ENCODE measurements at places on chromosomes 7 and 10.
A peak's percentile ranks its signal among the peaks of the same experiment; 100 is the strongest.

GRCh38 chr7:48390388-48391327 is 219.4 kb downstream of the ABCA13 start:
- no peak for DNase-seq

DNA sequence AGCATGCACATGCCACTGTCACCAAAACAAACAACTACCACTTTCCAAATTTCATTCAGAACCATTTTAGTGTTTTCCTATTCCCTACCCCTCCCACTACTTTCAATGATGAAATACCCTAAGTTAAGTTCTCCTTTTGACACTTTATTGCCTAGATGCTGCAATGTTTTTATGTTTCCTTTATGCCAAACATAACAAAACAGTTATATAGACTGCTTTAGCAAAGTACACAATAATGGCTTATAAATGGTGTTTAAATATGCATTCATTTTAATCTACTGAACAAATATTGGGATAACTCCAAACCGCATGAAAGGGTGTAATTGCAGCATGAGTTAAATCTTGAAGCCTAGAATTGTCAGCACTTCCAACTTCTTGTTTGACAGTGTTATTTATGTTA is 69.2 kb downstream of the PHYHIPL start:
- DNase-seq = no peak

DNA sequence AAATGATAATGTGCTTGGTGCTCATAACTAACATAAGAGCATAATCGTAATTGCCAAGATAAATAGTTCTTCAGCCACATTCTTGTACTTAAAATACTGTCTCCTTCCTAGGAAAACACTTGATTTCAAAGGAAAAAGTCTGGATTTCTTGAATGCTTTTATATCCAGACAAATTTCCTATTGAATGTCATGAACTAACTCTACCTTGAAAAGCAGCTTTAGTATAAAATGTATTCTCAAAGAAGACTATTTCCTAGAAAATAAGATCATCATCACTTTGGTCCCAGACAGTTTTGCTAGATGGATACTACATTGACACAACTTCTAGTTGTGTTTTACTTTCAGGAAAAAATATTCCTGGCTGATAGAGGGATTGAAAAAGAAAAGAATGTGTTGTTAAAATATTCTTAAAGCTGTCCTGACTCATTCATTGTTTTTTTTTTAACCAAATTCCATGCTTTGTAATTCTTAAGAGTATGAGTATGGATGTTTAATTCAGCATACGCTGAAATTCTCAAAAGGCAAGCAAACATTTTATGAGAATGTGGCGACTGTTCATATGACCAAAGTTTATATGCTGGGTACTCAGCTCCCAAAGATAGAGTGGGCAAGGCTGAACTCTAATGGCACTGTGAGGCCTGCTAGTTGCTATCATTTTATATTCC is 106.1 kb downstream of the PPP1R3A start:
- no peak for DNase-seq

- no peak for DNase-seq
Measured at GRCh38 chr7:13532028-13532753, 457.3 kb downstream of the ETV1 start.

DNA sequence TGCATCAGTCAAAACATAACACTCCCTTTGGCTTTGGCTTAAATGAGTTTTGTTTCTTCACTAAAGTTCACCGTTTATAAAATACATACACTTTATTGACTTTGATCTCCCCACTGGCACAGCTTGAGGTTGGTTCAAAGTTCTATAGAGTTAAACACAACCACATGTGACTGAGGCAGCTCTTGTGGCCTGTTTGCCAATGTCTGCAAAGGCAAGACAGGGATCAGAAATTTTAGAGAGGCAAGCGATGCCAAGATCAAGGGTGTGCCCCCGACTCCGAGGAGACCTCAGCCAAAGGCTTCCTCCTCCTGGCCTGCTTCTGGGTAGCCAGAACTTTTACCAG is 129.8 kb upstream of the JCAD start:
- no peak for DNase-seq

DNA sequence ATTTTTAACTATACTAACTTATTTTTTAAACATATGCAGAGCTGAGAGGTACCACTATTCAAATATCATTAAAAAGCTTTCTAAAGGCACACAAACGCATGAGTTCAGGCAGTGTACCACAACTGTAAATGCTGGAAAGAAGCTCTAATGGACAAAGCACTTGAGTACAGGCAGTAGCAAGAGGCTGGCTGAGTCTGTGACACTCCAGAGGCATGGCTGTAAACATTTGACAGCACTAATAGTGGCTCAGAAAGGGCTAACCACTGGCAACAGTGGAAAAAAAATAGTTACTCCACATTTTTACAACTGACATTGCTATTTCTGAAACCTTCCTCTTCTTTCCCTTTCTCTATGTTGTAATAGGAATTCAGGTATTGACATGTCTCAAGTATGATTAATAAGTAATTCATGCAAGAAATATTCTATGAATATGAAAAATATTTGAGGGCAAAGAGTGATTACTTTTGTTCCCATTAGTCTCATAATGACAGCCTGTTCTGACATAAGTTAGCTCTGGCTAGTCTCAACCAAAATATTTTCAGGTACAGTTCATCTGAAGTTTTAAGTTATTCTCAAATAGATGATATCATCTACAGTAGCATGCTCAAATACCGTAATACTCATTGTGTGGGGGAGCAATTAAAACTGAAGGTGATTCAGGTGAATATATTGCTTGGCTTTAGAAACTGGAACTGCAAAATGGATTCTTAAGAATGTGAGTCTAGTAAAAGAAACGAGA is 324.0 kb upstream of the POT1 start:
- no peak for DNase-seq

- peak; percentile 56 for DNase-seq
Measured at GRCh38 chr10:4947635-4948596, 15.3 kb upstream of the AKR1C1 start.

DNA sequence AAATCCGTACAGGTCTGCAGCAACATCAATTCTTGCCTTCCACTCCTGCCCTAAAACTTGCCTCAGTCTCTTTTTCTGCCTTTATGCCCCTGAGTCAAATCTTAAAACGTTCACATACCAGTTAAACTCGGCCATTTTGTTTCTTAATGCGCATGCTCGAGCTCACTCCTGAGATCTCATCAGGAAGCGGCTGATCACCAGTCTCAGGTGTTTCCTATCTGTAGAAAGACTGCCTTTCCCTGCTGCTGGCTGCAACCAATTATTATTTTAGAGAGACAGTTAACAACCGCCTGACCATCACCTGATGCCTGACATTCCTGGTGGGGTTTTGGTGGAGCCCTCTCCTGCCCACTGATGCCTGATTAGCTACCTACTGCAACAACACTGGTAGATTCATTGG is 70.2 kb upstream of the TMEM140 start:
- no peak for DNase-seq

- DNase-seq = no peak
Measured at GRCh38 chr10:30039567-30039966, 19.8 kb downstream of the JCAD start.

DNA sequence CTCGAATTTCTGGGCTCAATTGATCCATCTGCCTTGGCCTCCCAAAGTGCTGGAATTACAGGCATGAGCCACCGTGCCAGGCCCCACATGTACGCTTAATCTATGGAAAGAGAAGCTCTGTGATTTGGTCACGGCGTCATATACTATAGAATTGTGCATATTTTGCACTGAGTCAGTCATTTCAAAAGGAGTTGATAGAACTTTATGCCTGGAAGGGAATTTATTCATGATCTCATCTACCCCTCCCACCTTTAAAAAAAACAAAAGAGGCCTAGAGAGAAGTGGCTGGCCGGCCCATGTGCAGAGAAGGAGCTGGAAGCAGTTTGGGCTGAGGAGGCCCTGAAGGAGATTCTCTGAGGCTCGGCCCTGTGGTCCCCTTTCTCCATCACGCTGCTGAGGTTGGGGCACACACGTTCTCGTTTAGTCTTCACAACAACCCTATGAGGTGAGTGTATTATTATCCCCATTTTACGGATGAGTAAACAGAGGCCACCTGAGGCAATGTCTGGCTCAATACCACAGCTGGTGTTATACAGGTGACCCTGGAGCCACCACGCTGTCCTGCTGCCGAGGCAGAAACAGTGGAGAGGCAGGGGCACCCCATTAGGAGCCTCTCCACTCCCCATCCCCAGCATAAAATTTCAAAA is 47.2 kb upstream of the ZRANB1 start:
- no peak for DNase-seq

DNA sequence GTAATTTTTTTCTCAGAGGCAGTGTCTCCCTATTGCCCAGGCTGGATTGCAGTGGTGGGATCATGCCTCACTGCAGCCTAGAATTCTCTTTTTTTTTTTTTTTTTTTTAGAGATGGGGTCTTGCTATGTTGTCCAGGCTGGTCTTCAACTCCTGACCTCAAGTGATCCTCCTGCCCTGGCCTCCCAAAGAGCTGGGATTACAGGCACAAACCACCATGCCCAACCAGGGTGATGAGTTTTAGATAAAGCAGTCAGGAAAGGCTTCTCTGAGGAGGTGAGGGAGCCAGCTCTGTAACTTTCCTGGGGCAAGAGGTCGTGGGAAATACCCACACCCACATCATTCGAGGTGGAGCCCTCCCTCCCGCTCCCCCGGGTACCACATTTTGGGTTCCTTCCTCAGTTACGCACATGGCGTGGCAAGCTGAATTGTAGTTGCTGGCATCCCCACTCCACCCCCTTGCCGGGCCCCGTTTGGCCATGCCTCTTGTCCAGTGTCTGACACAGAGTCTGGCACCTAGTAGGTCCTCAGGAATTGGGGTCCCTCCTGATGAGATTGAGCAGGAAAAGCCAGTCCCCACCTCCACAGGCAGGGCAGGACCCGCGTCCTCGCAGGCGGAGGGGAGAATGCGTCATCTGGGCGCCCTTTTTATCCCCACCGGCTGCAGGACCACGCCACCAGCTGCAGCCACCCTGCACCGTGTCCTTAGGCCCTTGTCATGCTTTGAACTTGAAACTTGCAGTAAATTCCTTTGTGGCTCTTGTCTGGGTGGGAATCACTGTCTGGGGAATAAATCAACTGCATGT is 43.4 kb downstream of the CLIP2 start:
- no peak for DNase-seq

DNA sequence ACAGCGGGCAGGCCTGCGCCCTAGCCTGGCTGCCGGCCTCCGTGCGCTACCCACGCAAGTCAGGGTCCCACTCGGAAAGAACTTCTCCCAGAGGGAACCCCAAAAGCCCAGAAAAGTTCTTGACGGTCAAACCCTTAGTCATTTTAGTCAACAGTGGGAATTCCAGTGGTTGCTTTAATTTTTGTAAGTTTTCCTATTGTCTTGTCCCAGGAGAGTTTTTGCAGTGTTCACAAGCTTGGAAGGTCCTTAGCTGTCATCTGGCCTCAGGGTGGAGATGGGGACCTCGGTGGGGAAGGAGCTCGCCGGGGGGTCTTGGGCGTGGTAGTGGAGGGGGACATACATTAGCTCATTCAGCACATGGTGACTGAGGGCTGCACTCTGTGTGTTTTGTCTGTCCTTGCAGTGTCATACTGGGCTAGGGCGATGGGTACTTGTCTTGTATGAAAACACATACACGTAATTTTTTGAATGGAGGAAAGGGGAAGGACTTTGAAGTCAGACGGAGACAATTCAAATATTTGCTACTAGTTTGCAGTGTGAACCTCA is 736 bp downstream of the MINDY4 start:
- DNase-seq = no peak

- no peak for DNase-seq
Measured at GRCh38 chr7:134662871-134663205, 16.2 kb downstream of the BPGM start.

DNA sequence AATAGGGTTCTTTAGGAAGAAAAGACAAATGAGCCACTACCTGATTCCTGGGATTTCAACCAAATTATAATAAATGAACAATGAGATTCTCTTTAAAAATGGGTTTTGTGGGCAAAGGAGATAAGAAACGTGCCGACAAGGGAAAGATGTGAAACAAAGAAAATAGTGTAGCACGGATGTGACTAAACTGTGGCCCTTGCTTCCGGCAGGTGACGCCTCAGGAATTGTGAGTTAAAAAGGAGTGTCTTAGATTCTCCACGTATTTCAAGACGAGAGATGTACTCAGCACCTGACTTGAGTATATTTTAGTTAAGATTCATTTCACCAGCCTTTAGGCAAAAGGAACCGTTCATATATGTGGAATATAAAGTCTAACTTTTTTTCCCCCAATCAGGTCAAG is 75.9 kb downstream of the DNAH11 start:
- no peak for DNase-seq

DNA sequence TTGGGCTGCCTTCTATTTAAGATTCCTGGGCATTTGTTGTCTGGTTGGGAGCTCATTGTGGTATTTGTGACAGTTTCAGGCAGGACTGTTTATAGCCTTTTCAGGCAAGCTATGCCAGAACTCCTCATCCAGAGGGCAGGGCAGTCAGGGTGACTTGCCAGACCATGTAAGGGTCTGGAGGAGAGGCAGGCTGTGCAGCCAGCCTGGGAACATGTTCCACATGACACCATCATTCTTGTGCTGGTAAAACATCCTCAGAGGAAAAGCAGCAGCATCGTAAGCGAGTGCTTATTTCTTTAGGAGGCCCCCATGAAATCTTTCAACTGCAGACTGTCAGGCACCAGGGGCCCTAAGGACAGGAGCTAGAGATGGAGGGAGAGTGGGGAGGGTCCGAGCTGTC is 44.0 kb upstream of the SORBS1 start:
- DNase-seq = no peak

DNA sequence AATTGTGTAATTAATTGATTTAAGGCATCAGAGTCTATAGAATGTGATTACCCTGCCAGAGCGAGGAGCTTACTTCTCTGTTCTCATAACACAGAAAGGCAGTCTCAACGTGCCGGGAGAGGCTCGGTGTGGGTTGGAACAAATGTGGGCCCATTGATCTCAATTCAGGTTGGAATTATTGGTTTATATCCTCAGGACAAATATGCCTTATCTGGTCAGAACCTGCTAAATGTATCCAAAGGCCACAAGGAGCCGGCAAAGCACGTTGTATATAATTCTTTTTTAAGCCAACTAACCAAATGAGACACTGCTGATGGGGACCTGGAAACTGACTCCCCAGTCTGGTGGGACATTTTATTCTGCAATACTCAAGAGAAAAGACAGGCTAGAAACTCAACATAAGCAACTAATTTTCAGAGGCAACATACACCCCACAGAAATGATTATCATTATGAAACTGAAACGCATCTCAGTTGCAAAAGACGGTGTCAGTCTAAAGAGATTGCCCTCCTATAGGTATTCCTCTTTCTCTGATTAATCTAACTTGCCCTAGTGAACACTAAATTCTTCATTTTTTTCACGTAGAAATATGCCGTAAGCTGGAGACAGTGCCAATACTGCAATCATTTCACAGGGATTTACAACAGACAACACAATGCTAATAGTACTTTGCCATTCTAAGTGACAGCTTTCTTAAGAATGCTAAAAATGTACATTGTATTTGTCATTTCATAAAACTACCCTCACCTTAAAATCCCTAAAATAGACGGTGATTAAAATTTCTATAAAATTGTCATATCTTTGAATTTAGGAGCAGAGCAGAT is 9.4 kb downstream of the EBF3 start:
- DNase-seq = no peak

- DNase-seq = no peak
Measured at GRCh38 chr10:124119946-124120345, 26.5 kb upstream of the CHST15 start.

DNA sequence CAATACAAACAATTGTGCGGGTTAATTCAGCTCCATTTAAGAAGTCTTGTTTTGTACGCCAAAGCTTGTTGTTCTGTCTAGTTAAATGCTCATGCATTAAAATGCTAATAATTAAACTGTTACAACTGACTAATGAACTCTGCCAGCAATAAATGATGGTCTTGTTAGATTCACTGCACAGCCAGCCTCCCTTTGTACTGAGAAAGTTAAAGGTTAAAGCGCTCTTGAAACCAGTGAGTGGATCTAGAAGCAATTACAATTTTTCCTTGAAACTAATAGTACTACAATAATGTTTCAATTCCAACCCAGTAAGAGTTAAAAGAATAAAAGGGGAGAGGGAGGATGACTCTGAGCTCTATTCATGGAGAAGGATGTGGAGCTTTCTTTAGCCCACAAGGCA is 233.0 kb downstream of the EMX2 start:
- no peak for DNase-seq
